ENCODE measurements at places on chromosomes 4 and X.

DNA sequence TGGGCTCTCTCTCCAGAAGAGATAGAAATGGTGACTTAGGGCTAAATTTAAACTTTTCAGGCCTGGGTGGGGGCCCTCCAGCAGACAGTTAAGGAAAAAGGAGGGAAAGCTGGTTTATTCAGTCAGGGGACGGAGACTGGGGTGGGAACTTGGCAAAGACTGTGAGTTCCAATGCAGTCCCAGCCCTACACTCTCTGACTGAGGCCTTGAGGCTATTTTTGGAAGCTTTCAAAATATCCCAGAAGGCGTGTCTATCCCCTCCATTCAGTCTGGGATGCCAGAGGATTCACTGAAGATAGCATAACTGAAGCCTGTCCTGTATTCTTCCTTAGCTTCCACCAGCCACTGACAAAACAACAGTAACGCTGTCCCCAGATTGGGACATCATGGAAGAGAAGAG is 32.1 kb upstream of the MSN start:
- no peak for DNase-seq

GRCh38 chrX:7068939-7069367 is 78.6 kb upstream of the STS start:
- DNase-seq = no peak

DNA sequence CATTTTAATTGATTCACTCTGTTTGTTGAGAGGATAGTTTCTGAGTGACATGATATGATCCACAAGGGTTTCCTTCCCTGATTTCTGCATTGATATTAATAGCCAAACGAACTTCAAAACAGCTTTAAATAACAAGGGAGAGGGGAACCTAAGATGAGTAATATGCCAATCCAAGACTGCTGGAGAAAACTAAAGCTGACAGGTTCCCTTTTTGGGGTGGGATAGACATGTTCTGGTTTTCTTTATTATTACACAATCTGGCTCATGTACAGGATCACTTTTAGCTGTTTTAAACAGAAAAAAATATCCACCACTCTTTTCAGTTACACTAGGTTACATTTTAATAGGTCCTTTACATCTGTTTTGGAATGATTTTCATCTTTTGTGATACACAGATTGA is 182.2 kb downstream of the AR start:
- no peak for DNase-seq

- DNase-seq = no peak
Measured at GRCh38 chrX:111811831-111812230, 64.2 kb upstream of the TRPC5OS start.

- DNase-seq = no peak
Measured at GRCh38 chrX:151641564-151641963, 53.7 kb upstream of the PRRG3 start.

GRCh38 chr4:24796620-24797019 is 1.2 kb downstream of the SOD3 start:
- no peak for DNase-seq

- DNase-seq = no peak
Measured at GRCh38 chrX:51461053-51462044, 35.0 kb downstream of the NUDT11 start.

- DNase-seq = no peak
Measured at GRCh38 chrX:48948589-48948988, 8.8 kb downstream of the OTUD5 start.

DNA sequence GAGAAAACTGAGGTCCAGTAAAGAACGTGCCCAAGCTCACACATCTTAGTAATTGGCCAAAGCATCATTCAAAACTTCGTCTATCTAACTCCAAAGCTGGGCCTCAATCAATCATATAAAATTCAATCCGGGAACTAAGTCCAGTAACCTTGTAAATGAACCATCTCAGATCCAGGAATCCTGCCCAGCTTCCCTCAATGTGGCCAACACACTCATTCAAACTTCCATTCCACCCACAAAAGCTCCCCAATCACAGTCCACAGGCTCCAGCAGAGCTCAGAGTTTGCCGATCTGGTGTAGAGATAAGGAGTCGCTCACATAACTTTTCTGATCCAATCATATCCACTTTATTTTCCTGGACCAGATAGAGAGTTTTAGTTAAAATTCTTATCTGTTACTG is 144.8 kb downstream of the SPATA18 start:
- no peak for DNase-seq

DNA sequence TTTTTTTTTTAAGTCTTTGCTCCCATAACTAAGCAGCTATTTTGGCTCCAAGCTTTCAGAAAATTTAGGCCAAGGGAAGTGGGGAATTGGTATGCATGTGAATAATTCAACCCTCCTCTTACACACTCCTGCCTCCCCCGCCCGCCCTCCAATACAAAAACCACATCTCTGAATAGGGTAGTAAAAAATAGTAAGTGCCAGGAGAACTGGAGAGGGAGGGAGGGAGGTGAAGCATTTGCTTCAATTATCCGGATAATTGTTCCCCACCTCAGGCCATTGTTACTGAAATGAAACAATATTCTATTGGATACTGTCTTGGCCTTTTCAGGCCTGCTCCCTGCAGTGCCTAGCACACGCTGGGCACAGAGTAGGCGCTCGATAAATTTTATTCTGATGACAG is 5.5 kb upstream of the GSX2 start:
- DNase-seq = no peak

DNA sequence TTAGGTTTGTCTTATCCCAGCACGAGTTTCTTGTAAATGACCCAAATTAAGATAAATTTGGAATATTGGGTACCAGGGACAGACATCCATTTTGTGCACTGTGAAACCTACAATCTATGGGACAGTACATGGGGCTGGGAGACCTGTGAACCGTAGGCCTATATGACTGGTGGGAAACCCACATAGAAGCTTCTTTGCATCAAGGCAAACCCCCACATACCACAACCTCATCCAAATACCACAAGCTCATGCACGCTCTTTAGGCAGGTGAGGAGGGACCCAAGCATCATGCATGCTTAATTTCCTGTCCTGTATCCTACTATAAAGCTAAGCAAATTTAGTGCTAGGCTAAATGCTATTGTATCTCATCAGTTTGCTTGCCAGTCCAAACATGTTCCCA is 47.8 kb downstream of the NIPAL1 start:
- no peak for DNase-seq

- no peak for DNase-seq
Measured at GRCh38 chr4:27048429-27049238, 188.0 kb downstream of the STIM2 start.

DNA sequence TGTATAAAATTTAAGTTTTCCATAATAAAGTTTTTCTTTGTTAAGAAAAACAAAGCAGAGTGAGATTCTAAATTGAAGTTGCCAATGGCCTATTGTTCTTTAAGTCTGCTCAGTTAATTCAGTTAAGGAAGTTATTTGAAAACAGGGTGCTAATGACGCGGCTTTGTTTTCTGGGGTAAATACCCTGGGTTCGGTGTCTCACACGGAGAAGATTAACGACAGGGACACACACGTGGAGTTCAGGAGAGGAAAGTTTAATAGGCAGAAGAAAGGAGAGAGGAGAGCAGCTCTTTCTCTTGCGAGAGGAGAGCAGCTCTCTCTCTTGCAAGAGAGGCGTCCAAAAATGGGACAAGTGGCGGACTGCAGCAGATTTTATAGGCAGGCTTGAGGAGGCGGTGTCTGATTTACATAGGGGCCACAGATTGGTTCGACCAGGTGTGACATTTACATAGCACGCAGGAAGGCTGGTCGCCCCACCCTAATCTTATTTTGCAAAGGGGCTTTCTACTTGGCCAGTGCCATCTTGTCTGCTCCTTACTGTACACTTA is 9.6 kb downstream of the CA5B start:
- no peak for DNase-seq

GRCh38 chr4:36363024-36363423 is 81.6 kb downstream of the DTHD1 start:
- no peak for DNase-seq

DNA sequence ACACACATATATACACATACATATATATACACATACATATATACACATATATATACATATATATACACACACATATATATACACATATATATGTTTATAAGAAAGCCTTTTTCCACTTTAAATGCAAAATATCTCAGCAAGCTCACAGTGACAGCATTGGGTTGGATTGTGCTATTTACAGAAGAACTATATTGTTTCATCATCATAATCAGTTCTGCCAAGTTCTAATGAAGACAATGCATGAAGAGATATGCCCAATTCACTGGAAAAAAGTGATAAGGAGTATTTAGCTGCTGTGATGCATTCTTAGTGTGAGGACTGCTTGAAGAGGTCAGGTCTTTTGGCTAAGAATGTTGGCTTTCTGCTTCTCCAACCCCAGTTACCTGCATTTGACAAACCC is 54.4 kb downstream of the RNF150 start:
- no peak for DNase-seq

GRCh38 chrX:64885850-64886249 is 90.4 kb downstream of the ZC4H2 start:
- DNase-seq = no peak

- DNase-seq = peak; percentile 89
Measured at GRCh38 chr4:78032446-78032845, 24.7 kb upstream of the FRAS1 start.

DNA sequence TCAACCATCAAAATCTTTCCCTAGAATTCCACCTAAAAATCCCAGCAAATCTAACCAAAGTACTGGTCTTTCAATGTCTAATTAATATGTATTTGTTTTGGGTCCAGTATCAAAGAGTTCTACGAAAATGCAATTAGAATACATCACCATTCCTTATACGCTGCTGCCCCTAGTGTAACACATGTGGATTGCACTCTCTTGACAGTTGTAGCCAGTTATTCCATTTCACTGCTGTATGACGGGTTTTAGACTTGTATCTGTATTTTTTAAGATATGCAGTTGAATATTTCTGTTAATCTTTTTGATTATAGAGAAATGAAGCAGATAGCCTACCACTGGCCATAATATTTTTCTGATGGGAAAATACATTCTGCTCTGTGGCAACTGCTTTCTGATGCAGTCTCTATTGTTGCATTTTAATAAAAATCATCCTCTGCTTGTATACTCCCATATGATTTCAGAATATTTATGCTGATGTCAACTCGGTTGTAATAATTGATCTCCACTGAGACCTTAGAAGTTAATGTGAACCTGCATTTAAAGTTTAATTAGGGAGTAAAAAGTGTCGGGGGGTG is 17.1 kb upstream of the PAGE2B start:
- no peak for DNase-seq

GRCh38 chrX:130086447-130087206 is 23.7 kb downstream of the ELF4 start:
- no peak for DNase-seq

DNA sequence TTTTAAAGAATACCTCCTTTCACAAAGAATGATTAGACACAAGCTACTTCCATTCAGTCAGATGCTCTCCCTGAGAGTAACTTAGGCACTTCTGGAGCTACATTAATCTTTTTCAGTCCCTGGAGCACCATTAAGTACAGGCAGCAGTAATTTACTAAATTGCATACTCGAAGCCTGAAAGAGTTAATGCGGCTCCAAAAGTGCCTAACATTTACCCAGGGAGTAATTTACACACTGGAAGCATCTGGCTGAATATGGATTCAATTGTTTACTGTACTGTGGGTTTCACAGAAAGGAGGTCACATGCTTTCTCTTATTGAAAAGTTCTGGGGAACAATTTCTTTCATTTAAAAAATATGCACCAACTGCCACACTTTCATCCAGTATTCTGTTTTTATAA is 260.8 kb upstream of the TENM3 start:
- DNase-seq = peak; percentile 73

- DNase-seq = no peak
Measured at GRCh38 chrX:2330487-2330886, 170.3 kb downstream of the DHRSX start.

- DNase-seq = no peak
Measured at GRCh38 chrX:78673246-78673645, 14.1 kb upstream of the RTL3 start.

DNA sequence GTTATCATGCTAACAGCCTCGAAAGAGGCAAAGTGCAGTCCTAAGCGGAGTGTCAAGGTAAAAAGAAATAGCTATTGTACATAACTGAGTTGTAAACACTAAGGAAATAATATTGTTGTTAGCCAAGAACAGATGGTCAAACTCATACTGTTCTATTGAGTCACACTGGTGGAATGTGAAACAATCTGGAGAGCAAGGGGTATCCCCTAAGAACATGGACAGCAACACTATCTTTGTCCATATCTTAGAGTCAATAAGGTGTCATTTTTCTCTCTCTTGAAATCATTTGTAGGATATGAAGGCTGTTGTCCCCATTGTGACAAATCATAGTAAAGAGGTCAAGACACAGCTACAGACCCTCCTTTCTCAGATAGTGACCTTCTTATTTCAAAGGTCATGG is 4.5 kb upstream of the PDGFC start:
- no peak for DNase-seq

DNA sequence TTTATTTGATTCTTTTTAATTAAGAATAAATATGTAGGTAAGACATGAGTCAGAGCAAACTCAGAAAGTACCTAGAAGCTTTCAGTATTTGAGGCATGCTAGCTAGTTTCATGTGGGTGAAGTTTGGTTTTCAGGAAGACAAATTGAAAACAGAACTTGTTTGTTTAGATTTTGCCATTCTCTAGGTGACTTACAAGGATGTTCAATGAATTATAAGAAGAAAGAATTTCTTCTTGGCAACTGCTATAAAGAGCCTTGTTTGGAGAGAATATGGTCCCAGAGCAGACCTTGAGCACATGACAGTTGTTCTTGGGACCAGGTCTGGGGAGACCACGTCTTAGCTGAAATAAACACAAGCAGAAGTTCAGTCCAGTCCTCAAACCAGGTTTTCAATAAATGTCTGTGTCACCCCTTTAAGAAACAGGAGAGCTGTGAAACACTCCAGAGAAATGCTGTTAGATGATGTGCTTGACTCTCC is 38.0 kb upstream of the IL21 start:
- no peak for DNase-seq

GRCh38 chrX:39559229-39559628 is 538.5 kb downstream of the BCOR start:
- no peak for DNase-seq

DNA sequence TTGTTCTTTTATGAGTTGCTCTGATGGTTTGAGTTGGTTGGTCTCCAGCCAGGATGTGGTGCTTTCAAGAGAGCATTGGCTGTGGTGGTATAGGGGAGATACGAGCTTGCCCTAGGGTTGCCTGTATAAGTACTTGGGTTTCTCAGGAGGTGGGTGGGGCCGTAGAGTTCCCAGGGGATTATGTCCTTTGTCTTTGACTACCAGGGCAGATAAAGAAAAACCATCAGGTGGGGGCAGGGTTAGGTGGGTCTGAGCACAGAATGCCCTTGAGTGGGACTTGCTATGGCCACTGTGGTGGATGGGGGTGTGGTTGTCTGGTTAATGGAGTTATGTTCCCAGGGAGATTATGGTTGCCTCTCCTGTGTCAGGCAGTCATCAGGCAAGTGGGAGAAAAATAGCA is 247.9 kb upstream of the HAND2 start:
- no peak for DNase-seq

DNA sequence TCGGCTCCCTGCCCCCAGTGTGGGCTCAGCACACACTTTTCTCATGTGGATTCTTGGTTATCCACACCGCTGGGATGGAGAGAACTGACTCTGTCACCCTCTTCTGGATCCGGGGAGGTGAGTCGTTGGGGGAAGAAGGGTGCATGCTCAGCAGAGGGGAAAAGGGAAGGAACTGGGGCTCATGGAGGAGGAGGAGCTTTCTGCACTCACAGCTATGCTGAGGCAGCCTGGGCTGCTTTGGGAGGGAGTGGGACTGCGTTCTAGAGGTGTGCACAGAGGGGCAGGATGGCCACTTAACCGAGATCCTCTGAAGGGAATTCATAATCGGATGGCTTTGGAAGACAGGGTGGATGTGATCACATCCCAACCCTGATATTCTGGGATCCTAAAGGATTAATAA is 51.6 kb downstream of the RTL5 start:
- no peak for DNase-seq

GRCh38 chrX:52544147-52544840 is 27.4 kb upstream of the XAGE1B start:
- DNase-seq = no peak
